ENCODE measurements at places on chromosomes 6 and 20. TPM values are rescaled to one million over a fixed set of nuclear protein-coding genes. Genes with fewer than 3 reads are reported as not detected.
A peak's percentile ranks its signal among the peaks of the same experiment; 100 is the strongest.

DNA sequence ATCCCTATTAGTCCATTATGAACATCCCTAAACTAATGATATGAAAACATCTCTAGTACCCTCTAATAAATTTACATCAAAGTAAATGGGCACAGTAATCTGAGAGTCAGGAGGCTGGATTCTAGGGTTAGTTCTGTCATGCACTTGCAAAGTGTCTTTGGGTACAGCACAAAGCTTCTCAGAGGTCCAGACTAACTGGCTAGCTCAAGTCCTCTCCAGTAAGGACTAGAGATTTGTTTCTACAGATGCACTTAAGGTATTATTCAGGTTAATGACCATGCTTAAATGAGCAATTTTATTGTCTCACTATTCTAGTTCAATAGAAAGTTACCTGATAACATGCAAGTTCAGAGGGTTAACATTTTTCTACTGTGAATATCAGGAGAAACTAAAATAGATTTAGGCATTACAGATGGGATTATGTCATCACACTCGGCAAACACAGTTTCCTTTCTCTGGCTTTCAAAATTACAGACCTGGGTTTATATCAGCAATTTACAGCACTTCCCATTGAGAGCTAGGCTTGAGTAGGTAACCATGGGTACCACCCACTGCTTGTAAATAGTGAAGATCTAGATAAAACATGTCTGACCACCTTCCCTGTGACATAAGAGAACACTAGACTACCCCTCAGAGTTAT lies 402.9 kb upstream of the RUNX2 start:
- H3K4me3 ChIP-seq, result no peak overlapping the region
- peaks cover 2% of the 10 kb centered on the region for H3K36me3 ChIP-seq
- H3K27ac ChIP-seq, result peak overlapping the region; percentile 55
- H3K27me3 ChIP-seq, result no peaks in the 10 kb centered on the region

GRCh38 chr20:19791887-19792286 lies 33.8 kb downstream of the RIN2 start:
- peaks cover 23% of the 10 kb centered on the region for H3K36me3 ChIP-seq
- no peak overlapping the region for H3K4me3 ChIP-seq
- no peak for DNase-seq
- H3K4me1 ChIP-seq, result no peaks in the 10 kb centered on the region

DNA sequence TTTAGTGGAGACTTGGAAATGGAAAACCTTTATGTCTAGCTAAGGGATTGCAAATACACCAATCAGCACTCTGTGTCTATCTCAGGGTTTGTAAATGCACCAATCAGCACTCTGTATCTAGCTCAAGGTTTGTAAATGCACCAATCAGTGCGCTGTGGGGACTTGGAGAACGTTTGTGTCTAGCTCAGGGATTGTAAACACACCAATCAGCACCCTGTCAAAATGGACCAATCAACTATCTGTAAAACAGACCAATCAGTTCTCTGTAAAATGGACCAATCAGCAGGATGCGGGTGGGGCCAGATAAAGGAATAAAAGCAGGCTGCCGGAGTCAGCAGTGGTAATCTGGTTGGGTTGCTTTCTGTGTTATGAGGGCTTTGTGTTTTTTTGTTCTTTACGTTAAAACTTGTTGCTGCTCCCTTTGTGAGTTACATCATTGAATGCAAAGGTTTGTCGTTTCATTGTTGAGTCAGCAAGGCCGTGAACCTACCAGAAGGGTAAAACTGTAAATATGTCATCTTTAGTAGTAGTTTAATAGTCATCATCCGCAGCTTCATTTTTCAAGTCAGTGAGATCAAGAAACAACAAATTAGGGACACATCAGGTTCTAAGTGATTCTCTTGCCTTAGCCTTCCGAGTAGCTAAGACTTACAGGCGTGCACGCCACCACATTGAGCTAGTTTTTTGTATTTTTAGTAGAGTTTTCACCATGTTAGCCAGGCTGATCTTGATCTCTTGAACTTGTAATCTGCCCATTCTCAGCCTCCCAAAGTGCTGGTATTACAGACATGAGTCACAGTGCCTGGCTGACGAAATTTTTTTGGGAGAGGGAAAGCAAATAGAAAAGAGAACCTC lies 22.7 kb upstream of the NUP153 start:
- no peak overlapping the region for H3K4me3 ChIP-seq
- no peak for DNase-seq
- H3K36me3 ChIP-seq, result no peaks in the 10 kb centered on the region

DNA sequence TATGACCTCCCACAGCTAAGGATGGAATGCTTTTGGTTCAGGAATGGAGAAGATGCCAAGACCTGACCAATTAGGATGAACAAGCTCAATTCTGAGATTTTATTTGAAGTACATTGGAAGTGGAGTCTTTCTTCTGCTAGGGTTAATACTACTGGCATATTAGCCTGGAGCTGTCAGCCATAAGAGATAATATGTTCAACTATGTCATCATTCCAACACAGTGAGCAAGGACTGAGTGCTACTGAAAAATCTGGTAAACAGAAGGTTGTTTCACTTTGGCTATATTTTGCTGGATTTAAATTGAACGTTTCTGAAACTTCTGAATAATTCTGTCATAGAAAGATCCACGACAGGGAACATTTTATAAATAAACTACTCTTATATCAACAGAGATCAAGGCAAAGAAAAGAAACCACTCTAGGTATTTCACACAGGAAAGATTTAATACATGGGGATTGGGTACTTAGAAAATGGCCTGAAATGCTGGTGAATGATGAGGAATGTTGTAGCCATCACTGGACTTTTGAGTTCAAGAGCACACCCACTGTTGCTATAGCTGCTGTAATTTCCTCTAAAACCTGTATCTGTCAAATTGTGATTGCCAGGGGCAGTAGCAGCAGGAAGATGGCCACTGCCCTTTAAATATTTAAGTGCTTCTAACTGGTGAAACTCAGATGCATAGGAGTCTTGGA lies 200.5 kb downstream of the PLCB4 start:
- no peaks in the 10 kb centered on the region for H3K27me3 ChIP-seq
- no peak for DNase-seq
- no peaks in the 10 kb centered on the region for H3K36me3 ChIP-seq

DNA sequence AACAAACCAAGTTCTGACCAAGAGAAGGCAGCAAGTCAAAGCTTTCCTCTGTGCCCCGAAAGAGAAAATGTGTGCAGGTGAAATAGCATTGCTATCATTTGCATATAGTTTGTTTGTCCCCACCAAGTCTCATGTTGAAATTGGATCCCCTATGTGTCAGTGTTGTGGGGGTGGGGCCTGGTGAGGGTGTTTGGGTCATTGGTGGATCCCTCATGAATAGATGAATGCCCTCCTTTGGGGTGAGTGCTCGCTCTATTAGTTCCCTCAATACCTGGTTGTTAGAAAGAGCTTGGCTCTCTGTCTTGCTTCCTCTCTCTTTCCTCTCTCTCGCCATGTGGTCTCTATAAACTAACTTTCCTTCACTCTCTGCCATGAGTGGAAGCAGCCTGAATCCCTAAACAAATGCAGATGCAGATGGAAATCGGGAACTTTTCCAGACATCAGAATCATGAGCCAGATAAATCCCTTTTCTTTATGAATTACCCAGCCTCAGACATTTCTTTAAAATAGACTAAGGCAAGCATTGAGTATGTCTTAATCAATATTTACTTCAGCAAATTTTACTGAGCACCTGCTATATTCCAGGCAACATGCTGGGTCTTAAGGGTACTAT lies 43.8 kb upstream of the SYNDIG1 start:
- no peaks in the 10 kb centered on the region for H3K4me1 ChIP-seq
- no peak overlapping the region for H3K4me3 ChIP-seq
- no peak overlapping the region for H3K27ac ChIP-seq
- peaks cover 22% of the 10 kb centered on the region for H3K27me3 ChIP-seq

Gene LY6G6F
- total RNA-seq, result not detected

Gene LY86
- not detected for total RNA-seq
